Activated naive CD4-positive, alpha-beta T cell (primary cell): ENCODE measurements at places on chromosomes 12 and 14.

- no peak for DNase-seq
Observed at GRCh38 chr14:74891870-74892269, 10.2 kb downstream of the DLST start.

DNA sequence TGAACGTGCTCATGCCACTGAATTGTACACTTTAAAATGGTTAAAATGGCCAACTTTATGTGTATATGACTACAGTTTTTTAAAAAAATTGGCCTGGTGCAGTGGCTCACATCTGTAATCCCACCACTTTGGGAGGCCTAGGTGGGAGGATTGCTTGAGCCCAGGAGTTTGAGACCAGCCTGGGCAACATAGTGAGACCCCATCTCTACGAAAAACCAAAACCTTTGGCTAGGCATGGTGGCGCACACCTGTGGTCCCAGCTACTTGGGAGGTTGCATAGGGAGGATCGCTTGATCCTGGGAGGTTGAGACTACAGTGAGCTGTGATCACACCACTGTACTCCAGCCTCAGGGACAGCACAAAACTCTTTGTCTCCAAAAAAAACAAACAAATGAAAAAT, 5.3 kb downstream of the BRI3BP start:
- no peak for DNase-seq

- no peak for DNase-seq
Observed at GRCh38 chr14:30564868-30565248, 5.9 kb downstream of the G2E3 start.

GRCh38 chr14:53306267-53306721, 153.2 kb upstream of the DDHD1 start:
- no peak for DNase-seq

- DNase-seq: no peak
Observed at GRCh38 chr12:64938179-64938578, 113.7 kb downstream of the TBC1D30 start.

GRCh38 chr14:56341766-56342493, 223.7 kb downstream of the PELI2 start:
- DNase-seq: no peak

DNA sequence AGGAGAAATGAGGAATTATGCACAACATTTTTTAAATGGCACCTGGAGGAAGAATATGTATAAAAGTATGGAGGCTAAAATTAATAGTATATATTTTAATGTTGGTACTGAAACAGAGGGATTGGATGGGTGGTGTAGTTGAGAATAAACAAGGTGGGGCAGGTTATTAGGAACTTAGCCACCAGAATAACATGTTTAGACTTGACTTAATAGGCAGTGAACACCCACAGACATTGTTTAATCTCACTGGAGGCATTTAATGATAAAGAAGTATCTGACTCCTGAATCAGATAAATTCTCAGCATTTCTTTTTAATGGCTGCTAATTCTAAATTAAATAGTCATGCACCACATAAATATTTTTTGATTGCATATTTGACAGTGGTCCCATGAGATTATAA, 139.7 kb downstream of the CNTN1 start:
- no peak for DNase-seq

DNA sequence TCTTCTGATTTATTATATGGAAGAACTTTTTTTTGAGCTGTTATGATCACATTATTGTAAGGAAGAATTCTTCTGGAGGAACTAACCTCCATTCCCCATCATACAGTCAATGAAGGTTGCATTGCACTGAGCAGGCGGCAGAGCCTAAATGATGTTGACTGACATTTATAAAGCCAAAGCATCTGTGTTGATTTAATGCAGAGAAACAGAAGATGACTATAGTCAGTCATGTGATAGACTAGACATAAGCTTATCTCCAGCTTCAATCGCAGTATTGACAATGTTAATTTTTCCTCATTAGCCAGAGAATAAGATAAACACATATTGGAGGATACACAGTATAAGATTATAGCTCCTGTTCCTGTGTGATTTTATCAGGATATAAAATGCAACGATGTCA, 82.0 kb downstream of the PRICKLE1 start:
- no peak for DNase-seq
